Cortex of kidney (tissue), 1 donor: ENCODE measurements at places on chromosomes 7 and 10.

DNA sequence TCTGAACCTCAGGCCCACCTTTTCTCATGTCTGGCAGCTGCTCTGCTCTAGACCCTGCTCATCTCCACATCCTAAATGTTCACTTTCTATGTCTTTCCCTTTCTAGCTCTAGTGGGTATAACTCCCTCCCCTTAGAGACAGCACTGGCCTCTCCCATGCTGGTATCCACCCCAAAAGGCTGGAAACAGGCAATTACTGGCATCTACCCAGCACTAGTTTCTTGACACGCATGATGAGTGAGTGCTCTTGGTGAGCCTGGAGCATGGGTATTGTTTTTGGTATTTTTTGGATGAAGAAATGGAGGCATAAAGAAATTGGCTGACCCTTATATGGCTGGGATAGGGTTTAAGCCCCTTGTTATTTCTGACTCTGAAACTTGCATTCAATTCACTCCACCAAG is 156.0 kb downstream of the EGFR start:
- DNase-seq: no peak

DNA sequence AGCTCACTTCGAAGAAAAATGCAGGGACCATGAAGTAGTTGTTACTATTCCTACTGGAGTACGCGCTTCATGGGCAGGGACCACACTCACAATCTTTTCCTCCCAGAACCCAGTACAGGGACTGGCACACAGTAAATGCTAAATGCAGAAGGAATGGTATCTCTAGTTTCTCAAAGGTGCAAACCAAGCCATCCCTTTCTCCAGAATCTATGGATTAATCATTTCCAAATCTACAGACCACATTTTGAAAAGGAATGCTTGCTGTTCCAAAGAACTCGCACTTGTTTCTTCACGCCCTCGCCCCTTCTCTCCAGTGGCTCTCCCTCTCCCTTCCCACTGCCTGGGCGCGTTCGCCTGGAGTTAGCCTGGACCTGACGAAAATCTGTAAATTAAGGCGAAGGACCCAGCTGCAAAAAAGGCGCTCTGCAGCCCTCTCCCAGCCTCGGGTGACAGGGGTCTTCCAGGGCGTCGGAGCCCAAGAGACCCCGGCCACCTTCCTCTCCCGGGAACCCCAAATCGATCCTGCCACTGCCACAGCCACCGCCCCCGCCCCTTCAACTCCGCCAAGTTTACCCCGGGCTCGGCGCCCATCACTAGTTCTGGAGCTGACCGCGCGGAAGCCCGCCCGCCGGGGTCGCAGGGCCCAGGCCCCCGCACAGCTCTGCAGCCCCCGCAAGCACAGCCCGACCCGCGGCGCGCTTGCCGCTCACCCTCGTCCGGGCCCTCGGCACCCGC is 527 bp downstream of the PDIA4 start:
- DNase-seq: no peak

DNA sequence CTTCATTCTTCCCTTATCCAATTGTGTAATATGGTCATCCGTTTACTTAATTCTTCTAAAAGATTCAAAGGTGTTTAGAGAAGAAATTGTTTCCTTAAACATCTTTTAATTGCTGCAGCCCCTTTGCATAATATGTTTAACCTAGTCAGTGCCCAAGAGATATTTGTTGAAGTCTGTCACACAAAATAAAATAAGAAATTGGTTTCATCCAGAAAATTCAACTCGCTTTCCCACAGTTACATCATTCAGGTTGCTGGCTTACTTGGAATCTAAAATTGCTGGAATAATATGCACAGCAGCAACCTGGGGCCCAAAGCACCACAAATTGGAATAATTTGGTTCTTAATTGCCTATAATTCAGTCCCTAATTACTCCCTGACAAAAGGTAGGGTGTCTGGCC is 155.1 kb upstream of the ETV1 start:
- DNase-seq: no peak

GRCh38 chr10:128295003-128295402 is 168.8 kb upstream of the MKI67 start:
- DNase-seq: no peak

GRCh38 chr10:129533281-129533680 is 66.2 kb downstream of the MGMT start:
- DNase-seq: no peak

GRCh38 chr10:113970641-113971040 is 73.0 kb upstream of the ADRB1 start:
- DNase-seq: no peak

- no peak for DNase-seq
Measured at GRCh38 chr7:31633467-31633866, 53.5 kb upstream of the PPP1R17 start.

DNA sequence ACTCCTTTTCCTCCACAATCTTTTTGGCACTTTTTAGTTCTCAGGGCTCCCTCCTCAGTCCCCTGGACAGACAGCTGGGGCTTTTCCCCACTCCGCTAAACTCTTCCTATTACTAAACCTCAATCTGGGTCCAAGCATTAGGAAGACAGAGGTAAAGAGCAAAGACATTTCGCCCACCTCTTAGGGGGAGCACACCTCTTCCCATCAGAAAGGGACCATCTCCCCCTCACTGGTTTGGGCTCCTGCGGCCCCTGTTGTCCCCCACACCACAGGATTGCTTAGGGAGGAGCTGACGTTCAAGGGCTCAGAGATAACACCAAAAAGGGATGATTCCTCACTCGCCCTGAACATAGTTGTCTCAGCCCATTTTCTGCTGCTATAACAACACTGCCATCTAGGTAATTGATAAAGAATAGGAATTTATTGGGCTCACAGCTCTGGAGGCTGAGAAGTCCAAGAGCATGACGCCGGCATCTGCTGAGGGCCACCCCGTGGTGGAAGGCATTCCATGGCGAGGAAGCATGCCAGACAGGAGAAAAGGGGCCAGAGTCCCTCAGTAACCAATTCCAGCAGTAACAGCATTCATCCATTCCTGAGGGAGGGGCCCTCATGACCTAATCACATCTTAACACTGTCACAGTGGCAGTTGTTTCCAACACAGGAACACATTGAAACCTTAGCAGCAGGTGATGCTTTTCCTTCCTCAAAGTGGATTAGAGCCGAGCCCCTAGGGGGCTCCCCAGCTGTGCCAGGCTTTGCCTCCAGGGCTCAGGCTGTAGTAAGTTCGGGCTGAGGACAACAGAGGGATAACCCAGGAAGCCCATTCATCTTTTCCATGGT is 209.6 kb downstream of the EBF3 start:
- DNase-seq: no peak

- no peak for DNase-seq
Measured at GRCh38 chr7:931871-932650, 22.4 kb downstream of the ADAP1 start.

DNA sequence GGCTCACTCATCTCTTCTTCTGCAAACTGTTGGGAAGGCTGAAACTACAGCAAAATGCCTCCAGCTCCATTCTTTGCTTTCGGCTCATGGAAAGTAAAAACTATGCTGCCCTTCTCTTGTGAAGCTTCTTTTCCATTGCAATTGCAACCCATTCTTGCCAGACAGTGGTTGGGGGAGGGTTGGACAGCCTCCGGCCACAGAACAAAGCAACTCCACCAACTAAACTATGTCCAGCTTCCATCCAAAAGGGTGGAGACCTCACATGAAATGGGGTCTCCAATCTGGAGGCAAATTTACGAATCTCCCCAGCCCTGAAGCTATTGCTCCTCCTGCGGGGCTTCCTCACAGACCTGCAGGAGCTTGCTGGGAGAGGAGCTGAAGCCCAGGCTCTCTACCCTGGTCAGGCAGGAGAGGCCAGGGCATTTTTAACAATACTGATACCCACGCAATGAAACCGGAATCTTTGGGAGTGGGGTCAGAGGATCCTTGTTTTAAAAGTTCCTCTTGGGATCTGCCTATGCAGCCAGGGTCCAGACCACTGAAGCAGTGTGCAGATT is 549 bp downstream of the GPNMB start:
- DNase-seq: no peak

- no peak for DNase-seq
Measured at GRCh38 chr10:26481914-26482550, 43.9 kb downstream of the APBB1IP start.

- DNase-seq: no peak
Measured at GRCh38 chr10:11154849-11155498, 137.3 kb downstream of the CELF2 start.

- no peak for DNase-seq
Measured at GRCh38 chr7:84337429-84337828, 142.8 kb upstream of the SEMA3A start.

DNA sequence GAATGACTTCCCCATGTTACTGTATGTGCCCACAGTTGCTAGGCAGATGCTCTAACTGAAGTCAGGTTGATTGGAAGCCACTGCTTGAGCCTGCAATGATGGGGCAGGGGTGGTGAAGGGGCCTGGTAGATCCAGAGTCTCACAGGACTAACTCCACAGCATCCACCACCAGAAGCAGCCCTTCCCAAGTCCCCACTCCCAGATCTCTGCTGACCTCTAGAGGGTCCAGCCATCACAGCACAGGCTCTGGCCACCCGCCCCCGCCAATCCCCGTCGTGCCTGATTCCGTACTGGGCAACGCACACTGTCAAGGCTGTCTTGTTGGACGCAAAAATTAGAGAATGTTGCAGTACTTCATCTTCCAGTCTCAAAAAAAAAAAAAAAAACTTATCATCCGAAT is 136.8 kb upstream of the PDE1C start:
- no peak for DNase-seq

DNA sequence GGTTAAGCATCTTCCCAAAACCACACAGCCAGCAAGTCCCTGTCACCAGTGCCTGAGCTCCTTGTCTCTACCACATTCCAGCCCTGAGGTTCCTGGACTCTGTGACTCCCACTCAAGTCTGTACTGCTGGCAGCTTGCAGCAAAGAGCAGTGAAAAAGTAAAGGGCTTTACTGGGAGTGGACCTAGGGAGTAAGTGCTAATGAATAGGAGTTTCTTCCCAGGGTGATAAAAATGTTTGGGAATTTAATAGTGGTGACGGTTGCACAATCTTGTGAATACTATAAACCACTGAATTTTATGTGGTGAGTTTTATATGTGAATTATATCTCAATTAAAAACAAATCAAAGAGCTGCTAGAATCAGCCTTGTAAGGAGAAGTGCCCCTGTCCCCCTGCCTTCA is 22.6 kb downstream of the HSPA12A start:
- no peak for DNase-seq

GRCh38 chr10:80407812-80408241 is 524 bp upstream of the PRXL2A start:
- DNase-seq: no peak

- no peak for DNase-seq
Measured at GRCh38 chr10:94405406-94405805, 3.1 kb downstream of the TBC1D12 start.

DNA sequence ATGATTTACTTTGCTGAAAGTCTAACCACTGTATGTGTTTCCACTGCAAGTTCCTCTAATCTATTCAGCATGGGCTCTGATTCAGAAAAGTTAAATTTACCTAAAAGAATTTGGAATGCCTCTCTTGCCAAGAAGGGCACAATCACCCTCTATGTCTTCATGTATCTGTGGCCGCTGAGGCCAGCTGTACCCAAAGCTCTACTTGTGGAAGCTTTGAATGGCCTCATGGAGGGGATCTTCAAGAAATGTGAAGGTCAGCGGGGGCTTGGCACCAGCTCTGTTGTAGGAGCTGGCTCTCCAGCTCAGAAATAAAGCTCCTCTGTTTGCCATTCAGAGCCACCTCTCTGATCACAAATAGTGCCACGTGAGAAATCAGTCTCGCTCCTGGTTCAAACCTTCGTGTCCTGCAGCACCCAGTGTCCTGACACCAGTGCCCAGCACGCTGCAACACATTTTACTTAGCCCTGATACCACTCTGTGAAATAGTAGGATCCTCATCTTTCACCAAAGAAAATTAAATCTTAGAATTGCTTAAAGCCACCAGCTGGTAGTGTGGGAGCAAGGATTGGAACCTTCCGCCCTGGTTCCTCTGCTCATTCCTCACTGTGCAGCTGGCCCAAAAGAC is 61.1 kb downstream of the PKD1L1 start:
- DNase-seq: no peak

DNA sequence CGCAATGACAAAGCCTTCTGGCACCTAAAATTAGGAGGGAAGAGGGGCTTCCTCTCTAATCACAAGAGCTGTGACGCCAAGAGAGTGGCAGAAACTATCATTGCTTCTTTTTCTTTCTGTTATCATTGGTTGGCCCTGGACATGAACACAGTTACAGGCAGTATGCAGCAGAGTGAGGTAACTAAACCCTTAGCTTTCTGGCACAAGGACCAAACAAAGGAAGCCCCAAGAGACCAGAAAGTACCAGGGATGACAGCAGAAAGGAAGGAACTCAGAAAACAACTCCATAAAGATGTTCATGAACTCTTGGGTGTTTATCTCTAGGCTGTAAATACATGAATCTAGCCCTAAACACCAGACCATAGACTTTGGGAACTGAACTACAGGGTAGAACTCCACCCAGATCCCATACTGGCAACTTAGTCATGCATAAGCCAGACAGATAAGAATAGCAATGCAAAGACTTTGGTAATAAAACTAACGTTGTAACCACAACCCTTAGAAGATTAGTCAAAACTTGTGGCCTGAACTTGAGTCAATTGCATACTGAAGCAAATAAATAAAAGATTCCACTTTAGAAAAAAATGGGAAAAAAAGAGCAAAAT is 195.7 kb upstream of the PTN start:
- no peak for DNase-seq

GRCh38 chr7:12320241-12320986 is 83.3 kb downstream of the VWDE start:
- no peak for DNase-seq

GRCh38 chr10:4004144-4004543 is 219.1 kb upstream of the KLF6 start:
- DNase-seq: no peak

DNA sequence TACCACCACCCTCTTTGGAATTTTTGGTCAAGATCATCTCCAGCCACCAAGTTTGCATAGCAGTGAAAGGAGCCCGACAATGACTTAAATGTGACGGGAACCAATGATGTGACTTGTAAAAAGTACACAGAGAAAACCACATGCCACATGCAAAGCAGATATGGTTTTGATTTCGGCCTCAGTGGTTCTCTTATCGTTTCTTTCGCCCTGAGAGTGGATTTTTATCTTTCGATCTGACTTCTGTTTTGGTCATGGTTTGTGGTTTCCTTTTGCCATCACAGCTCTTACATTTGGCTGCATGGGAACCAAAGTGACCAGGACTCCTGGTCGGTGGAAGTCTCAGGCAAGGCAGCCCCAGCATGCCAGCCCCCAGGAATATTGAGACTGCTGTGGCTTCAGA is 31.5 kb downstream of the TCF7L2 start:
- no peak for DNase-seq

GRCh38 chr7:151088856-151089699 is 2.8 kb downstream of the AGAP3 start:
- DNase-seq: no peak

- no peak for DNase-seq
Measured at GRCh38 chr7:23235813-23236221, 10.8 kb upstream of the GPNMB start.

DNA sequence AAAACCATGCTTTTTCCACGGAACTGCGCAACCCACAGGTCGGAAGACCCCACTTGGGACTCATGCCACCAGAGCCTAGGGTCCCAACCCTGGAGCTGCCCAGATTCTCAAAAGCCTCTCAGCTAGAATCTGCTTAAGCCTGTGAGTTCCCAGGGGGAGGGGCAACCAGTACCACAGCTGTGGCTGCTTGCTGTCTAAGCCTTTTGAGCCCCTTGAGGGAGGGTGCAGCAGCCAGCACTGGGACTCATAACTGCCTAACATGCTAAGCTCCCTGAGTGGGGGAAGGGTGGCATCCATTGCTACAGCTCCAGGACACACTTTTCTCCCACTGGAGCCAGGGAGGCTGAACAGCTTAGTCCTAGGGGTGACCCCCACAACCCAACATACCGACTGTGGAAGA is 485.6 kb upstream of the GRM3 start:
- no peak for DNase-seq
